Smooth muscle cell of trachea (primary cell): ENCODE measurements at places on chromosomes 13 and 19. TPM values are rescaled to one million over a fixed set of nuclear protein-coding genes. Genes with fewer than 3 reads are reported as not detected.

The MAB21L1 gene
- 2.6 and 4.7 TPM in 2 replicates for total RNA-seq

The MEDAG gene
- total RNA-seq = 43.5 and 101 TPM in 2 replicates

The PALM3 gene
- total RNA-seq = 0.87 and 0.99 TPM in 2 replicates

The NTF4 gene
- total RNA-seq = not detected in 2 replicates

The SIGLEC8 gene
- total RNA-seq = not detected in 2 replicates

The RNF225 gene
- total RNA-seq = 0.66 TPM in 1 of 2 replicates, not detected in the other

The ZNF682 gene
- 3.0 and 3.8 TPM in 2 replicates for total RNA-seq

The LIM2 gene
- total RNA-seq = not detected in 2 replicates

The ATP8B3 gene
- total RNA-seq = 2.8 and 4.2 TPM in 2 replicates

The ZNF154 gene
- 4.9 and 5.3 TPM in 2 replicates for total RNA-seq

The SPC24 gene
- 15.9 and 111 TPM in 2 replicates for total RNA-seq

The SMG9 gene
- total RNA-seq = 8.6 and 9.3 TPM in 2 replicates

The AMER2 gene
- total RNA-seq = not detected in 2 replicates

The SULT2A1 gene
- not detected in 2 replicates for total RNA-seq

The ZNF708 gene
- total RNA-seq = 3.6 and 8.3 TPM in 2 replicates

The NRTN gene
- total RNA-seq = 0.50 TPM in 1 of 2 replicates, not detected in the other

The CRX gene
- not detected in 2 replicates for total RNA-seq

The SPATA13 gene
- total RNA-seq = 13.4 and 19.4 TPM in 2 replicates

The EFNB2 gene
- 3.9 and 4.6 TPM in 2 replicates for total RNA-seq

The CALR3 gene
- total RNA-seq = not detected in 2 replicates

The THAP8 gene
- 4.5 and 6.5 TPM in 2 replicates for total RNA-seq

The C19orf81 gene
- total RNA-seq = not detected in 2 replicates

The KASH5 gene
- 0.17 TPM in 1 of 2 replicates, not detected in the other for total RNA-seq

The ZNF69 gene
- 4.0 and 4.1 TPM in 2 replicates for total RNA-seq

The SKA3 gene
- total RNA-seq = 5.5 and 8.1 TPM in 2 replicates

The CASP14 gene
- total RNA-seq = not detected in 2 replicates

The CRLF1 gene
- 9.5 and 28.8 TPM in 2 replicates for total RNA-seq

The SIGLEC12 gene
- total RNA-seq = not detected in 2 replicates

The ADAMTS10 gene
- 4.4 and 11.9 TPM in 2 replicates for total RNA-seq

The PLIN4 gene
- 0.73 and 8.9 TPM in 2 replicates for total RNA-seq

The ZNF132 gene
- 12.7 and 14.4 TPM in 2 replicates for total RNA-seq

The ZNF729 gene
- not detected in 2 replicates for total RNA-seq

The TINCR gene
- 0.17 TPM in 1 of 2 replicates, not detected in the other for total RNA-seq

The ZNF560 gene
- 1.0 and 2.2 TPM in 2 replicates for total RNA-seq

The PSG6 gene
- total RNA-seq = 1.0 TPM in 1 of 2 replicates, not detected in the other

The ADPRHL1 gene
- 1.0 and 5.8 TPM in 2 replicates for total RNA-seq

The KLK1 gene
- not detected in 2 replicates for total RNA-seq

The GIPR gene
- 0.29 TPM in 1 of 2 replicates, not detected in the other for total RNA-seq

The ZNF497 gene
- total RNA-seq = 0.87 and 2.0 TPM in 2 replicates

The NUFIP1 gene
- 2.3 and 2.6 TPM in 2 replicates for total RNA-seq

The OR7C2 gene
- total RNA-seq = not detected in 2 replicates

The PSG2 gene
- total RNA-seq = 0.50 TPM in 1 of 2 replicates, not detected in the other

The ZNF578 gene
- 6.3 and 7.0 TPM in 2 replicates for total RNA-seq

The SIX5 gene
- 11.2 and 18.9 TPM in 2 replicates for total RNA-seq

The BBC3 gene
- total RNA-seq = 20.8 and 44.3 TPM in 2 replicates

The ZNF582 gene
- total RNA-seq = 2.6 and 3.6 TPM in 2 replicates

The KLK12 gene
- total RNA-seq = not detected in 2 replicates

The MBD3L2 gene
- total RNA-seq = not detected in 2 replicates

The ZIK1 gene
- total RNA-seq = 7.0 and 8.1 TPM in 2 replicates

The SELENOV gene
- total RNA-seq = 0.33 TPM in 1 of 2 replicates, not detected in the other
